ENCODE measurements at places on chromosomes 11 and 22.

- DNase-seq, result no peak
Measured at GRCh38 chr11:76769645-76770586, 13.2 kb upstream of the TSKU start.

DNA sequence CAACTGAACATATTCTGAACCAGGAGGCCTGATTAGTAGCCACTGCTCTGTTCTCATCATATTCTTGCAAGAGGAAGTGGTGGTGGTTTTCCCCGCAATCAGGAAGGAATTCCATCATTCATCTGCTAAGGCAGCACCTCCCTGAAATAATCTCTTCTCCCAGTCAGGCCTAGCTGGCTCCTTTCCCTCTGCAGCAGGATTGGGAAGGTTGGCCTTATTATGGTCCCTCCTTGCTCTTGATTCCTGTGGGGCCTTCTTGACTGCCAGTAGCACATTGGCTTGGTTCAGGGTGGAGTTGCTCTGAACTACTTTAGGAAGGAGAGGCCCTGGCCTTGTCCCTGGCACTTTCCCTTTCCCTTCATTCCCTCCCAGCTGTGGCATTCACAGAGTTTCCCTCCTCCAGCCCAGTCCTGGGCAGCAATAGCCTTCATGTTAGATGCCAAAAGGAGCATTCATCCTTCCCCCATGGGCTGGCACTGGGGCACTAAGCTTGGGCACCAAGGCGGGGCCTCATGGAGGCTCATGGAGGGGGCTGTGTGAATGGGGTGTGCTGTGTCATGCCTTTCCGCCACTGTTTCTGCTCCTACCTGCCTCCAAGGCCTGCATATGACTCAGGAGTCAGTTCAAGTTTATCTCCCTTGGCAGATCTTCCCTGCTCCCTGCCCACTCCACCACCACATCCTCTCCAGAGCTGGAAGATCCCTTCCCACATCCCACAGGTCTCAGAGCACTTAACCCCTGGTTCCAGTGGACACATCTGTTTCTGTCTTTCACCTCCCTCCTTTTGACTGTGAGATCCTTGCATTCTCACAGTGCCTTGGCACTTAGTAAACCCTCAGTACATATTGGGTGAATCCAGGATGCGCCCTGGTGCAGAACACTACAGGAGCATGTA, 27.6 kb upstream of the CD44 start:
- DNase-seq, result no peak

DNA sequence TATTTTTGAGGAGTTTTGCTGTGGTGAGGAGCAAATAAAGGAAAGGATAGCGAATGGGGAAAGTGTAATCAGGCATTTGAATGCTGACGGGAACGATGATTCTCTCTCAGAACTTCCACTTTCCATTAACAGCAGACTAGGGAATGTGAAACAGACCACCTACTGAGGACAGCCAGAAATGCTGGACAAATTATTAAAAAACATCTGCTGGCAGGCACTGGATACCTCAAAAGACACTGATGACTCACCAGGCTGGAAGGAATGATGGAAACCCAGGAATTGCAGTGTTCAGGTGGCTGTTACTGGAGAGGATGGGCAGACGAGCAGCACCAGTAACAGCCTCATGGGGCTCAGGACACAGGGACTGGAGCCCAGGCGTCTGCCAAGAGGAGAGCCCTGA, 33.4 kb downstream of the PLA2G6 start:
- no peak for DNase-seq

DNA sequence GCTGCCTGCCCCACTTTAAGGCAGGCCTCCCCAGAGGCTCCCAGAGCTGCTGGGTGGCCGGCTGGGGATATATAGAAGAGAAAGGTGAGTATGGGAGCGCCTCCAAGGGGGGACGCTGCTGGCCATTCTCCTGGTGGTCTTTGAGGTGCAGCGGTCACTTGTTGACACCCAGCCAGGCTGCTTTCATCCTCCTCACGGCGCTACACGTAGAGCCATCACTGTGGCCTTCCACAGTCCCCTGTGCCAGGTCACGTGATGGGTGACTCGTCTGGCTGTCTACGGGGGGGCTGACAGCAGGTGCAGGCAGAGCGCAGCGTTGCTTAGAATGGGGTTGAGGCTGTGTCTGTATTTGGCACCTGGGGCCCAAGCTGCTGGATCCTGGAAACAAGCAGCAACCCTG, 1.9 kb downstream of the ACR start:
- DNase-seq, result no peak

GRCh38 chr11:279040-279965, 1.1 kb downstream of the NLRP6 start:
- no peak for DNase-seq

- peak; percentile 55 for DNase-seq
Measured at GRCh38 chr11:15073361-15074205, at the start of gene CALCB. CALCB (plus strand) TSS chr11:15073593; CDS start chr11:15074719, 1,126 bp downstream.

- no peak for DNase-seq
Measured at GRCh38 chr11:98029832-98030231, 990.9 kb upstream of the CNTN5 start.

GRCh38 chr22:25199731-25200520, at the start of gene CRYBB3:
CRYBB3 (plus strand) TSS chr22:25199858; CDS start chr22:25201397, 1,539 bp downstream.
- no peak for DNase-seq

Data from NCI-H748 treated with DMSO at 0.1 percent for 48 hours (cell line).